Esophagus mucosa (tissue), 1 donor: ENCODE measurements at places on chromosomes 5 and 9. TPM values are rescaled to one million over a fixed set of nuclear protein-coding genes. Genes with fewer than 3 reads are reported as not detected.
A peak's percentile ranks its signal among the peaks of the same experiment; 100 is the strongest.

TESK1 gene
- total RNA-seq = 9.5 TPM

FAM200C gene
- 0.76 TPM for total RNA-seq

- ATAC-seq = no peak
These were observed 73.8 kb downstream of the MRPL36 start for GRCh38 chr5:1725641-1726468.

- peak; percentile 61 for ATAC-seq
These were observed at the start of gene CD14 for GRCh38 chr5:140633021-140633471. TSS of gene CD14 (minus strand) at chr5:140633175. CDS start at chr5:140633071, 104 bp downstream.

IRX4 gene
- 10.3 TPM for total RNA-seq

DNA sequence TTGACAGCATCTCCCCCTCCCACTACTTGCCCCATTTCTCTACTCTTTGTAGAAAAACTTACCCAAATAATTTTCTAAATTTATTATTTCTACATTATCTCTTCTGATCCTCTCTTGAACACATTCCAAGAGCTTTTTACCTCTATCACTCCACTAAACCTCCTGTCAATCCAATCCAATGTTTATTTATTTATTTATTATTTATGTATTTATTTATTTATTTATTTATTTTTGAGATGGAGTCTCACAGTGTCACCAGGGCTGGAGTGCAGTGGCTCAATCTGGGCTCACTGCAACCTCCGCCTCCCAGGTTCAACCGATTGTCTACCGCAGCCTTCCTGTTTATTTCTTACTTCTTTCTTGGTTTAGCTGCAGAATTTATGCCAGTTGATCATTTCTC lies 178.5 kb upstream of the GAS1 start:
- no peak for ATAC-seq

FAM81B gene
- total RNA-seq = not detected

- no peak for ATAC-seq
These were observed 91.9 kb downstream of the TMEM215 start for GRCh38 chr9:32875242-32875641.

CER1 gene
- total RNA-seq = not detected

PCDHA8 gene
- total RNA-seq = 0.08 TPM

PLAC8L1 gene
- total RNA-seq = 0.52 TPM

GRCh38 chr9:128061275-128061960 lies 5.7 kb downstream of the NAIF1 start:
- ATAC-seq = no peak

DNA sequence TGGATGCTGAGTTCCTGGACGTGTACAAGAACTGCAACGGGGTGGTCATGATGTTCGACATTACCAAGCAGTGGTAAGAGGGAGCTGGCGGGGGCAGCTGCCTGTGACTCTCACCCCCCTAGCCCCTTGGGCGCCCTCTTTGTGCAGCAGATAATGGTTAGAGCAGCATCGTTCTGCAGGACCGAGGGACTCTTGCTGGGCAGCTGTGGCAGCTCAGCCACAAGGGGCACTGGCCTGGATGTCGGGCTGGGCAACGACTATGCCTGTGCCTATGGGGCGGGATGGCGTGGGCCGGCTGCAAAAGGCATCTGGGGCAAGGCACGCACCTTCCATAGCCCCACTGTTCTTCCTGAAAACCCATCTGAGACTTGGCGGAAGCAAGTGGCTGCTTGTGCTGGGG lies 12.9 kb upstream of the AJM1 start:
- ATAC-seq = no peak

GRCh38 chr5:36613241-36613640 lies 6.8 kb downstream of the SLC1A3 start:
- ATAC-seq = no peak

DNA sequence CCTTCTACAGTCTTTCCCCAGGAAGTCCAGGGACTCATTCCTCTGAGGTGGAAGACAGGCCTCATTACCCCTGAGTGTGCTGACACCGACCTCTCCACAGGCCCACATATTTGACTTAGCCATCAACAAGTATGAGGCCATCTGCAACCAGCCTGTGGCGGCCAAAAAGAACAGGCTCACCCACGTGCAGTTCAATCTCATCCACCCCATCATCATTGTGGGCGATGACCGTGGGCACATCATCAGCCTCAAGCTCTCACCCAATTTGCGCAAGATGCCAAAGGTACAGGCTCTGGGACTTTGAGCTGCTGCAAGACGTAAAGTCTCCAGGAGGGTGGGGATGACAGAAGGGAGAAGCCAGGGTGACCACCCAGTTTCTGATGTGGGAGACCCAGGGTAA lies 5.6 kb downstream of the ENHO start:
- no peak for ATAC-seq
